Stimulated activated naive CD8-positive, alpha-beta T cell treated with anti-CD3 and anti-CD28 coated beads, Interleukin-15, amount 100 ng/mL, for 72 hours (primary cell): ENCODE measurements at places on chromosomes 3 and 15.

GRCh38 chr15:89195836-89196235, 25.5 kb downstream of the RLBP1 start:
- DNase-seq = no peak

DNA sequence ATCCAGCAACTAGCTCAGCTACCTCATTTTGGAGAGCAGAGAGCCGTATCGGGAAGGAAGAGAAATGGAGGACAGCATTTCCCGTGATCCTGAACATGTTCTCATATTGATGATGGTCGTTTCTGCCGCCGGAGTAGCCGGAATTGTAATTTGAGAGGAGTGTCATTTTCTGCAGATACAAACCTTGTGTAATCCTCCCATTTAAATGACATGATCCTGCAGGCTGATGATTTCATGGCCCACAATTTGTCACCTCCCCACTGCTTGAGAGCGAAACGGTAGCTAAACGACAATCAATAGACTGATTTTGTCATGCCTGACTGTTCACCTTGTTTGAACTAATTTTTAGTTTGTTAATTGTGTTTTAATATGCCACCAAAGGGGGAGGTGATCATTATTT, 126.5 kb upstream of the CNTN6 start:
- no peak for DNase-seq

DNA sequence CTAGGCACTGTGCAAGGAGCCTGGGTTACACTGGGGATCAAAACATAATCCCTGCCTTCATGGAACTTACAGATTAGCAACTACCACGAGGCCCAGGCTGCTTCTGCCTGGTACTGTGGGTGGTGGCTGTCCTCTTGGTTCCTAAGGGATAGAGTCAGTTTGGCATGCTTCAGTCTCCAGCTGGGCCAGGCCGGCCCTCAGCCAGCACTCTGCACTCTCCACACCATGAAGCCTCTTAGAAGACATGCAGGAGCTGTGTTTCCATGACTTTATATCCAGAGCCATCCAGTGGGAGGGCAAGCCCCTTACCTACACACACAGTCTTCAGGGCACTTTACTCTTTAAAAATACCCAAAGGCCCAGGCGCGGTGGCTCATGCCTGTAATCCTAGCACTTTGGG, 54.4 kb downstream of the ATP1B3 start:
- no peak for DNase-seq

GRCh38 chr3:175988401-175988800, 1129.3 kb downstream of the NAALADL2 start:
- DNase-seq = no peak

GRCh38 chr3:184145111-184145524, 10.0 kb downstream of the EIF2B5 start:
- DNase-seq = peak; percentile 32
